Esophagus squamous epithelium (tissue), 5 donors: ENCODE measurements at places on chromosomes 3 and 15.

DNA sequence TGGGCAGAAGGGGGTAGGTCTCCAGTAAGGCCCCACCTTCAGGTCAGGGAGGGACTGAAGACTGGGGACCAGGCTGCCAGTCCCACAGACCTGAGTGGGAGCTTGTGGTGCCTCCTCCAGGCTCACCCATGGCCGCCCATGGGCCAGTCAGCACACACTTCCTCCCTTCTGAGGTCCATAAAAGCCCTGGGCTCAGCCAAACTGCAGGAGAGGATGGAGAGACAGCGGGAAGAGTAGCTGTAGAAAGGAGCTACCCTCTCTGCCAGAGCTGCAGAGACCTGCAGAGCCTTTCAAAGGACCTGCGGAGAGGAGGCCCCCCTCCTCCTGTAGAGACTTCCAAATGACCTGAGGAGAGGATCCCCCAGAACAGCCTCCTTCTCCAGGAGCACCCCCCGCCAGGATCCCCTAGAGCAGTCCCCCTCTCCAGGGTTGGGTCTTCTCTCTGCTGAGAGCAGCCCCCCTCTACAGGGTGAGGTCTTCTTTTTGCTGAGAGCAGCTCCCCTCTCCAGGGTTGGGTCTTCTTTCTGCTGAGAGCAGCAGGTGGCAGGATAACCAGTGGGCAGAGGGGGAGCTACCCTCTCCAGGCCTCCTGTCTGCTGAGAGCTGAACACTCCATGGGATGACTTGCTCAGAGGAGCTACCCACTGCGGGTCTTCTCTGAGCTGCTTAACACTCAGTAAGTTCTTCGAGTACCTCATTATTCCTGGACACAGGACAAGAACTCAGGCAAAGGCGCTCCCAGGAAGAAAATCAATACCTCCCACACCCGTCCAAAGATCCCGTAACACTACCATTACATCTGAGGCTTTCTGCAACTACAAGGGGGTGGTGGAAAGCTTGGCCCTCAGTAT is 5.0 kb upstream of the SKIC8 start:
- DNase-seq: no peak

DNA sequence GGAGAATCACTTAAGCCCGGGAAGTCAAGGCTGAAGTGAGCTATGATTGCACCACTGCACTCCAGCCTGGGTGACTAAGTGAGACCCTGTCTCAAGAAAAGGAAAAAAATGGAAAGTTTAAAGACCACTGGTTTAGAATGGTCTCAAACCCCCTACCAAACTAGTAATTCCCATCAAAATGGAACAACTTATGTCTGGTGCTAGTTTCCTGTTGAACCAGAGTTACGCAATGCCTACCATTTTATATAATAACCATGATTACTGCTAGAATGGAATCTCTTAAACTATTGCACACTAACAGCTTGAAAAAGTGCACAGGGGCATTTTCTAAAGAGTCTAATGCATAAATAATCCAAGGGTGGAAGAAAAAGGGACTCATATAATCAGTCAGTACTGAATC is 43.6 kb downstream of the DMXL2 start:
- no peak for DNase-seq

DNA sequence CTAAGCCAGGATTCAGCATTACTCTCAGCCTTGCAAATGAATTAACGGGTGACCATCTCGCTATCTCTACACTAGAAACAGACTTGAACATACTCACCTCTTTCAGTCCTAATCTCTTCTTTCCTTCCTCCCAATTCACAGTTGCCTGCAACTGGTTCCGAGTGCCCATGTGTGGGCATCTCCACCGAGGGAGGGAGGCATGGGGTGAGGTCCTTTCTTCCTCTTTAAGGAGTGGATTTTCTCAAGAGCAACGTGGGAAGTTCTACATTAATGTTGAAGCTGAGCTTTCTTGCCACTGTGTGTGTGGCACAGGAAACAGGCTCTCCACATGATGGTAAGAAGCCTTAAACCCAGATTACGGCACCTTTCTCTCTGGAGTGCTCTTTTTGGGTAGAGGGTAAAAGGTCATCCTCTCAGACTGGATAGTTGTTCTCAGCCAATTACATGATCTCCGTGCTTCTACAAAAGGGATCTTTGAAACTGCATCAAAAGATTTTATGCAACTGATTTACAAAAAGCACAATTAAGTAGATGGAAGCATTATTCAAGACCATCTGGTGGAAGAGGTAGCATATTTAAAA is 286.8 kb upstream of the NR2F2 start:
- DNase-seq: no peak

- DNase-seq: no peak
Measured at GRCh38 chr15:78620527-78621421, at the start of gene CHRNA3. CHRNA3 (minus strand) TSS chr15:78620996; CDS start chr15:78620794, 202 bp downstream.

- no peak for DNase-seq
Measured at GRCh38 chr15:81323559-81323943, 390 bp downstream of the STARD5 start.

- DNase-seq: no peak
Measured at GRCh38 chr3:30941342-30941741, 46.9 kb upstream of the GADL1 start.
